ENCODE measurements at places on chromosomes 4 and X.

GRCh38 chr4:142512161-142512560, 333.9 kb downstream of the INPP4B start:
- no peak for DNase-seq

- no peak for DNase-seq
These were observed 38.2 kb downstream of the MAGED1 start for GRCh38 chrX:51931566-51932150.

GRCh38 chr4:37467824-37468223, 218.4 kb downstream of the RELL1 start:
- DNase-seq = no peak

DNA sequence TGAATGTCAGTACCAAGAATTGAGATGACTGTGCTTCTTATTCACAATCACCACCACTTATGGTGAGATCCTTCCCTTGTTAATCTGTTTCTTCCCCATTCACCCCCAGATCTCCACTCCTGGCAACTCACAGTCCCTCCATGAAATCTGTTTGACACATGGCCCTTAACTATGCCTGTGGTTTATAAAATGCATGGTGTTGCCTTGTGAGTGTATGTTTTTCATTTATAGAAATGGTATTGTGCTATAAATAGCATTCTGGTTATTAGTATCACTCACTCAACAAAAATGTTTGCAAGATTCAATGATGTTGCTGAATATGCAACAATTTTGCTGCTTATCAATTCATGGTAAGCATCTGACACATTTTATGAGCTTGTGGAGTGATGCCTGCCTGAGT, 131.0 kb downstream of the PRKX start:
- DNase-seq = no peak

Measured in GM06990 (cell line).